Endothelial cell of umbilical vein (primary cell): ENCODE measurements at places on chromosomes 12 and 14.

DNA sequence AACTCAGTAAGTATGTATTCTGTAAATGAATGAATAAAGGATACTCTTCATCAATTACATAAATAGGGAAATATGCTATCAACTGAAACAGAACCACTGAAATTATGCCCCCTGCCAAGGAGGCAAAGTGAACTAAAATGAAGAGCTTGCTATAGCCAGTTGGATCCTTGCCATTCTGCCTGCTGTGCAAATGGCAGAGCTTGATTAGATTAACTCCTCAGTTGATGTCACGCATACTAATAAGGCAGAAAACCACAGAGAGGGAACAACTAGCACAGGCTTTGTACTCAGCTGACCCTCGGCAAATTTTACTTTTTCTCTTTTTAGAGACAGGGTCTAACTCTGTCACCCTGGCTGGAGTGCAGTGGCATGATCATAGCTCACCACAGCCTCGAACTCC is 36.7 kb upstream of the FERMT2 start:
- DNase-seq = no peak

DNA sequence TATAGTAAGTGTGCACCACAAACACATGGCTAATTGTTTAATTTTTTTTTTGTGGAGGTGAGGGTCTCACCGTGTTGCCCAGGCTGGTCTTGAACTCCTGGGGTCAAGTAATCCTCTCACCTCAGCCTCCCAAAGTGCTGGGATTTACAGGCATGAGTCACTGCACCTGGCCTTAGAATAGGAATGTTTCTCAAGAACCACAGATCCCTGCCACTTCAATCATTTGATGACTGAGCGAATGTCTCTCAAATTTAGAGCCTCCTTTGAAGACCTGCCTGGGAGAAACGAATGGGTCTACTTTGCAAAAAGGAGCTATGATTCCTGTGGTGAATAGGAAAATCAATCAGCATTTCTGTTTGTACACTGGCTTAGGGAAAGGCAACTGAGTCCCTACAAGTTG is 33.5 kb upstream of the CHST11 start:
- no peak for DNase-seq

DNA sequence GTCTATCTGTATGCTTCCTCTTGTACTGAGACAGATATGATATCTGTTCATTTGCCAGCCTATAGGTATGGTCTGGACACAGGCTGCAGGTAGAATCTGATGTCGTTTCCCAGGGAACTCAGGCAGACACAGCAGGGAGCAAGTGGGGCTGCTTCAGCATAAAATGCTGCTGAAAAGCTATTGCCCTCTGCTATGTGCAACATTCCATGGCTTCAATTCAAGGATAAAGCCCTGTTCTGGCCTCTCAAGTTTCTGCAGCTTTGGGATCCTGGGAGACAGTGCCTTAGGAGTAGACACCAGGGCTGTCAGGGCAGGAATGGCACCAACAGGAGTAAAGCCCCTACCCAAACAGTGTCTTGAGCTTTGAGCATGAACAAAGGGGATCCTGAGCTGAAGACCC is 173.5 kb downstream of the SLC41A2 start:
- DNase-seq = no peak

GRCh38 chr14:75252254-75252837 is 26.3 kb upstream of the FOS start:
- DNase-seq = peak; percentile 43

- no peak for DNase-seq
These were observed 11.2 kb upstream of the GNPNAT1 start for GRCh38 chr14:52802597-52802996.

DNA sequence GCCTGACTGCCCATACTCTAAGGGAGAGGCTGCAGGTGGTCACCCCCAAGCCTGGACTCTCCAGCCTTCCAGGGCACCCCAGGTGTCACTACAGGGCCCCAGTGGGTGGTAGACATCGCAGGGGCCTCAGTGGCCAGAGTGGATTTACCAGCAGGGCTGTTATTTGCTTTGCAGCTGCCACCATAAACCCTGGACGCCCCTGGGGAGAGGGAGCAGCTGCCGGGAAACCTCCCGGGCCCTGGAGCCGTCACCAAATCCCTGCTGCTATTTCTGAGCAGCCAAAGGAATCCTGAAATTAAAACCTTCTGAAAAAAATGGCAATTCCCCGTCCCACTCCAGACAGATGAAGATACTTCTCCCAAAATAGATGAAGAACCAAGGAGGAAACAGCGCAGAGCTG is 13.9 kb downstream of the TMEM119 start:
- no peak for DNase-seq

DNA sequence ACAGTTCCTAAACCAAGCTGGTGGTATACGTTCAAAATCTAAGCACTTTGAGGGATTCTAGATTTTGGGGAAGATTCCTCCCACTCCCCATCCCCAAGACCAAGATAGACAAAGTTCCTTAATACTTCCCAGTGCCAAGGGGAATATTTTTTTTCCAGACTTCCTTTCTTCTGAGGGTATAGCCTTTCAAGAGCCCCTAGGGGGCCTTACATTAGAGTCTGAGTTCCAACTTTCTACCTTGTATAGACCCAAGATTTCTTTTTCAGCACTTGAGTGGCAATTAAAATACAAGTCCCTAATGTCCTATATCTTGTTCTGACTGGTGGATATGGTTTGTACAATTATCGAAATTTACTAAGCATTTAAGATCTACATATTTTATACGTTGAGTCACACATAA is 28.7 kb upstream of the SOS2 start:
- no peak for DNase-seq

- no peak for DNase-seq
These were observed 251.4 kb downstream of the MSRB3 start for GRCh38 chr12:65529771-65530435.

DNA sequence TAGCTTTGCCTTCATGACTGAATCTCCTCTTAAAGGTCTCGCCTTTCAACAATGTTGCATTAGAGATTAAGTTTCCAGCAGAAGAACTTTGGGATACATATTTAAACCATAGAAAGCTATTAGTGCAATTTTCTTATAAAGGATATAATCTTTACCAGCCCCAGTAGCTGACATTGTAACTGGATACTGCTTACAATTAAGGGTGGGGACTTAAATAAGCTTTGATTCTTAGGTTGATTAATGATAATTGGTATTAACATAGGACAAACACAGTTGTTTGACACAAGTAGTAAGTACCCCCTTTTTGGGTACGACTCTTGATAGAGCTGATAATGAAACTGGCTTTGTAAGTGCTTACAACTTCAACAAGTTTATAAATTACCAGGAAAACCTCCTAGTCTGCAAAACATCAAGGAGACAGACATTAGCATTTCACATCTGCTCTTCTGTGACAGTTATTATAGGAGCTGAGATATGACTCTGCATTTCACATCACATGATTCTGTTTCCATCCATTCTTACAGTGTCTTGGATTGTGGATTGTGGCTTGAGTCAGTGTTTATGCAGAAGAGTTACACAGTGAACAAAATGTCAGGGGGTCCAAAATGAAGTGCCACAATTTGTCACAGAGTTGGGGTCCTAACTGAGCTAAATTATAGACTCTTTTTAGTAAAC is 249.1 kb upstream of the E2F7 start:
- no peak for DNase-seq

DNA sequence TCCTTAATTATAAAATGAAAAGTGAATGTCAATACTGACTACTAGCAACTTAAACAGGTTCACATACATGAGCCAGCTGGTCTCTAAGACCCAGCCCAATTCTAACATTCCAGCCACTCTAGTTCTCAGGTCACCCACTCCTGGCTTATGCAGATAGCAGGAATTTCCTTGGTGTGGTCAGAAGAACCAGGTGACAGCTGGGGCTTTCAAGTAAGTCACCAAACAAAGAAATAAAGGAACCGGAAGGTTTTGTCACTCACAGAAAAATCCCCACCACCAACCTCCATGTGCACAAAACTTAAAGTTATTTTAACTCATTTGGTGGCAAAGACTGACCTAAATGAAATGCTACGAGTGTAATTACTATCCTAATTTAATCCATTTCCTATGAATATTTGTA is 129.6 kb upstream of the CDKN3 start:
- no peak for DNase-seq

DNA sequence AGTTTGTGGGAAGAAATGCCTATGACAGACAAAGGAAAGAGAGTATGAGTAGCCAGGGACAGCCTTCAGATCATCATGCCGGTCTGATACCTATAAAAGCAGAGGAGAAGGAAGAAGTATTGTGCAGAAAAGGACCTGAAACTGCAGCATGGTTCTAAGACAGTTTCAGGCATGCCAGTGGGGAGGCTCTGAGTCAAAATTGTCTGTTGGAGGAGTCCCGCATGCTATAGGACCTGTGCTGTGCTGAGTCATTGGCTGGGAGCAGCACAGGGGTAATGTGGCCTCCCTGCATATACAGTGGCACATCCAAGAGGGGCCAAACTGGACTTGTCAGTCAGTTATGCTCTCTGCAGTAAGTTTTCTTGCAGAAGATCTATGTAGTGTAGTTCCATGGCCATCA is 40.7 kb downstream of the NEUROD4 start:
- no peak for DNase-seq

DNA sequence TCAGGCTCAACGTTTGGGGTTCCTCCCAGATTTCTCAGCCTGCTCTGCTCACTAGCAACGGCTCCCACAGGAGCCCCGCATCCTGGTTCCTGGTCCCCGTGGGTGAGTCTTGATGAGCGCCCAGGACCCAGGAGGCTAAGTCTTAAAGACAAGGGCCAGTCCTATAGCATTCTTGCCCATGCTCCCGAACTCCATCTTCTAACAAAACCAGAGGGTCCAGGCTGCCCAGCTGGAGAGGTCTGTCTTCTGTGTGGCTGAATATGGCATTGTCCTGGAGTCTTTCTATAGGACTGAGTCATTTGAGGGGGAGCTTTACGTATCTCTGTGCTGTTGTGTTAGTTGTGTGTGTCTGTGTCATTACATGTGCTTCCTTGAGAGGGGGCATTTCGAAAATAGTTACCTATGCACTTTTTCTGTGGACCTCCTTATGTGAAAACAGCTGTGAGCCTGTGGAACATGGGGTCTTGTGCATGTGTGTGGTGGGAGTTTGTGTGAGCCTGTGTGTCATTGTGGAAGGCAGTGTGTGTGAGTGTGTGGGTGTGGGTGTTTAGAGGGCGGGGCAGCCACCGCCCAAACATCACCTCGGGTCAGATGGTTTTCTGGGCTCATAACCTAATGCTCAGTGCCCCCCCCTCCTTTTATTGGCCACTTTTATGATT is 9.1 kb upstream of the TBX5 start:
- no peak for DNase-seq

DNA sequence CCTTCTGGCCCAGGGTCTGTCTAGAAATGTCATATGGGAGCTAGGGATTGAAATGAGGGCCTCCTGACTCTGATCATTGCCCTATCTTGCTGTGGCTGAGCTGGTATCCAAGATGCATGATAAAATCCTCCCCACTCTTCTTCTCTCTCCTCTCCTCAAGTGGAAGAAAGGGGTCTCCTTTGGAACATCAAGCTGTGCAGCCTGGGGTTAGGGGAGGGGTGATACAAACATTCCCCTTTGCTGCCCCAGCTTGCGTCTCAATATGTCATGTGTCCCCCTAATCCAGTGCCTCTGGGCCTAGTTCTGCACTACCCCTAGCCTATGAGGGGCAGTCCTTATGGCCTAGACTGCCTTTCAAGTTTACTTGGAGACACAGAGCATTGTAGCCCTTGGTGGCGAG is 8.5 kb downstream of the RDH16 start:
- no peak for DNase-seq

GRCh38 chr12:111313833-111314259 is 55.0 kb downstream of the PHETA1 start:
- DNase-seq = peak; percentile 71

DNA sequence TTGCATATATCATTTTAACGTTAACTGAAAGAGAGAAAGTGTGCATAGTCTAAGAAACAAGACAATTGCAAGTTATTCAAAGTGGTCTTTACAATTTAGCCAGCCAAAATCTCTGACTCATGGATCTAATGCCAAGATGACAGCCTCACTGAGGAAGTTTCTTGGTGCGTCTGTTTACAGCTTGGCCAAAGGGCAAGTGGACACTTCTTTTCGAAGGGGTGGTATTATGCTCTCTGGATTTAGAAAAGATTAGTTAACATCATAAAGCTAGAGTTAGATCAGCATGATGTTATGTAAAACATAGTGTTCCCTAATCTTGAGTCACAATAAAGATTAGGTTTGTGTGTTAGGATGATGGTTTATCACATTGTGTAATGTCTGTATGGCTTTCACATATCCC is 51.5 kb upstream of the SLC2A13 start:
- no peak for DNase-seq

DNA sequence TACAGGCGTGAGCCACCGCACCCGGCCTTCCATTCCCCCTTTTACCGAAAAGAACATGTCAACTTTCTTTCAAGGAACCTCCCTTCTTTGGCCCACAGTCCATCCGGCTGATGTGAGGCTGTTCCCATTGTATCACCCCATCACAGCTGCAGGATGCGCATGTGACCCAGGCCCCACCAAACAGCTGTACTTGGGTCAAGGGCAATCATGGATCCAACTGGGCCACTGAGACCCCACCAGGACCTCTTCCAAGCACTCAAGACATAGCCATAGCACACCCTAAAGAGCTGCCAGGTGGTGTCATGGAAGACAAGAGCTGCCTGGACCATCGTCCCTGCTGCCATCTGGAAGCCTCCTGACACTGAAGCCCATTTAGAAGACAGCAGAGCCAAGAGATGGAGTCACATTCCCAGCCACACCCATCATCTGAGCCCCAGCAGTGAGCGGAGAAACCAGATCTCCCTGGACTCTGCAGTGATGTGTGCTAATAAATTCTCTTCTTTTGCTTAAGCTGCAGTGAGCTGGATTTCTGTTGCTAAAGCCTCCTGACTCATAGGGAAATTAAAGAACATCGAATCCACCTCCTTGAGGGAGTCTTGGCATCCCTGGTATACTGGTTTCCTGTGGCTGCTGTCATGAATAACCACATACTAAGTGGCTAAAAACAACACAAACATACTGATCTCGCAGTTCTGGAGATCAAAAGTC is 105.6 kb downstream of the KSR2 start:
- DNase-seq = no peak

DNA sequence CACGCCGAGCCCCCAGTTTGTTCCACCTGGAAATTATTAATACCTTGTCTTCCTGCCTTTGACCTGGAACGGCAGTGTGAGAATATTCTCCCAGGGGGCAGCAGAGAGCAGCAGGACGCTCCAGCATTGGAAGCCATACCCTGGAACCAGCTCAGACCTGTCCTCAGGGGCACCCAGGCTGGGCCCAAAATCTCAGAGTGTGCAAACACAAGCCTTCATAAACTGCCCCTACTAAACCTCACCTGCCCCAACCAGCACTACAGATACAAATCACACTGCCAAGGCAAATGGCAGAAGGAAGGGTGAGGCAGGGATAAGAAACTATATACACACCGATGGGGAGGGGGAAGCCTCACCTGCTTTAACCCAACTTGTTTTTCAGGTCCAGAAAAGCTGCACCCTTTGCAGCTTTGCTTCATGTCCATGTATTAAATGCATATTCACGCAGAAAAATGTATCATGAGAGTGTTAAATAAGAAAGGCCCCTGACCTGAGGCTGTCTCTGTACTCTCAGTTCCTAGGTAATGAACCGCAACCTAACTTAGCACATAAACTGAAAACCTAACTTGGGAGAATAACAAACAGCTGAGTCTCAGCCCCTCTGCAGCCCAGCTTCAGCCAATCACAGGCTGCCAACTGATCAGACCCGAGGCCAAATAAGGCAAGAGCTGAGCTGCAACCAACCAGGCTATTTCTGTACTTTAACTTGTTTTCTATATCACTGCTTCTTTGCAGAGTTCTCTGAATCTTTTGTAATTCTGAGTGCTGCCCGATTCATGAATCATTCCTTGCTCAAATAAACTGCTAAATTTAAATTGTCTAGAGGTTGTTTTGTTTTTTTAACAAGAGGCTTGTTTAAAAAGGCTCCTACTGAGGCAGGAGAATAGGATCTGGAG is 130.1 kb downstream of the SPTSSA start:
- DNase-seq = peak; percentile 51
